NCI-H1417 treated with DMSO at 0.1 percent for 48 hours (cell line): ENCODE measurements at places on chromosomes 6 and 20.

DNA sequence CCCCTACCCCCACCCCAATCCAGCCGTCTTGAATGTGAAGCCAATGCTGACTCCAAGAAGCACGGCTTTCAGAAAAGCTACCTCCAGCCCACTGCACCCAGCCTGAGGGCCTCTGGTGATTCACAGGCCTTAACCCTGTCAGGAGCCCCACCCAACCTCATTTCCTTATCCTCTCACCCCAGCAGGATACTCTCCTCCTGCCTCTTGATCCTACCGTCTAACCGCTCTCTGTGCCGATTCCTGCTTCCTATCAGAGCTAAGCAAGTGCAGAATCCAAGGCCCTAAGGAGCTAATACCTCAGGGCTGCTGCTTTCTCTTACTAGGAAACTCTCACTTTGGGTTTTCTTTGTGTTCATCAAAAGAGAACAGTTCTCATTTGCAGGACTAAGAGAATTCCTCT is 47.2 kb downstream of the TRERF1 start:
- no peak for DNase-seq

DNA sequence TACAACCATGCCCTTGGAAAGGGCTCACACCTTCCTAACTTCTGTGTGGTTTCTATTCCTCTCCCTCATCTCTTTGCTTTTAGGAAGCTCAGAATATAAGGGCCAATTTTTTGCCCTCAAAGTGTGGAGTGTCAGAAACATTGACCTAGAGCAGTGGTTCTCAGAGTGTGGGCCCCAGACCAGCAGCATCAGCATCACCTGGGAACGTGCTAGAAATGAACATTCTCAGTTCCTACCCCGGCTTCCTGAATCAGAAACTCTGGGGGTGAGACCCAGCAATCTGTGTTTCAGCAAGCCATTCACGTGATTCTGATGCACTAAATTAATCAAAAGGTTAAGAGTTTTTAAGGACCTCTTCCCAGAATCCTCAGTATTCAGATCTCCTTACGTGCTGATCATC is 47.9 kb upstream of the IL17A start:
- DNase-seq: no peak

GRCh38 chr20:22757424-22758183 is 173.2 kb upstream of the FOXA2 start:
- no peak for DNase-seq

GRCh38 chr6:48917233-48917632 is 545.8 kb downstream of the MMUT start:
- DNase-seq: no peak

- no peak for DNase-seq
These were observed 33.3 kb upstream of the ADGRF4 start for GRCh38 chr6:47665112-47665511.

GRCh38 chr6:162416831-162417537 is 310.6 kb downstream of the PRKN start:
- no peak for DNase-seq

DNA sequence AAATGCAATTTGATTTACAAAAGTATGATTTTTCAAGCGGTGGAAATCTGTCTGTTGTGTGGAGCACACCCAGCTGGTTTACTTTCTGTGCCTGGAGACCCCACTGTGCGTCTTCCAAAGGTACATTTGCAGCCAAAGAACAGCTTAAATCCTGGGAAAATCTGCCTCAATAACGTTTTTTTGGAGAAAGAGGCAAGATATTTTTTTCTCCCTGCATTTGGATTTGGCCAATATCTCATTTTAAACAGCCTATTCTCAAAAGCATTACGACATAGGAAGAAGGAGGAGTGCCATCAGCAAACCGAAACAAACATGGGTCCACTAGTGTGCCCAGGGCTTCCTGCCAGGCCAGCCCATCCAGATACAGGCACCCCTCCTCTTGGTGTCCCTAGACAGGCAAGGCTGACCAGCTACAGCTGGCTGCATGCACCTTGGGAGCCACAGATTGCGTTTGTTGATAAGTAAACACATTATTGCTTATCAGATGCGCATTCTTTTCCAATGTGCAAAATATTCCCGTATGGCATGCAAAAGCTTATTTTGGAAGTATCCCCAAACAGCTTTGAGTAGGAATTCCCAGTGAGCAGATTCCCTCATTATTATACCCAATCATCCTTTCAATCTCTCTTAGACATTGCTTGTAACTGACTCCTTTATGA is 184.5 kb upstream of the MARCKS start:
- DNase-seq: no peak

- no peak for DNase-seq
These were observed 93.6 kb downstream of the ADTRP start for GRCh38 chr6:11684901-11685480.

DNA sequence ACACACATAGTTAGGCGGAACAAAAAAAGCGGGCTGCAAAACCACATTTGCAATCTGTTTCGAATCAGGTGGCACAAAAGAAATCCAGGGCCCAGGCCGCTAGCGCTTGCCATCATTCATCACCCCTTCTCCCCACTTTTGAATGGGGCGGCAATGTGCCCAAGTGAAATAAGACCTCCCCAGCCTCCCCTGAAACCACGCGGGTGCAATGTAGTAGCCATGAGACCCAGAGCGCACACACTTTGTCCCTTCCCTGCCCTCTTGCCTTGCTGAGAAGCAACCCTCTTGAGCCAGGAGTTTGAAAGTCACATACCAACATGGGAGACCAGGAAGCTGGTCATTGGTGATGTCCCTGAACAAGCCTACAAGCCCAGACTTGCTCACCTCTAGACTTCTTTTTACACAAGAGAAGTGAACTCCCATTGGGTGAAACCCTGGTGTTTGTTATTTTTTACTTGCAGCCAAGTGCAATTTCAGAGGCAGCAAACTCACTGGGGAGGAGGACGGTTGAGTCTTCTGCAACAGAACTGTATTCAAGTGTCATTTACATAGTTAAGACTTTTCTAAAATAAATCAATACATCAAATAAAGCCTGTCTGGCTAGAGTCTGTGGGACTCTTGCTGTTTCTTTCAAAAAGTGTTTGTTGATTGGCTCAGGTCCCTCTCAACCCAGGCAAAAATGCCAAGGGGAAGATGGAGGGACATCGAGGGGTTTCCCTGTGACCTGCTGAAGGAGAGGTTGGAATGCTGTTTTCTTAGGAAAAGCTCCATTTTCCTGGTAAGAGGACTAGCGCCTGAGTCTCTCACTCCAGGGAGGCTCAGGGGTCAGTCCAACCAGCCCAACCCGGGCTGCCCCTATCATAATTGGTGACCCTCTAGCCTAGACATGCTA is 138.1 kb upstream of the PTPN1 start:
- DNase-seq: no peak

DNA sequence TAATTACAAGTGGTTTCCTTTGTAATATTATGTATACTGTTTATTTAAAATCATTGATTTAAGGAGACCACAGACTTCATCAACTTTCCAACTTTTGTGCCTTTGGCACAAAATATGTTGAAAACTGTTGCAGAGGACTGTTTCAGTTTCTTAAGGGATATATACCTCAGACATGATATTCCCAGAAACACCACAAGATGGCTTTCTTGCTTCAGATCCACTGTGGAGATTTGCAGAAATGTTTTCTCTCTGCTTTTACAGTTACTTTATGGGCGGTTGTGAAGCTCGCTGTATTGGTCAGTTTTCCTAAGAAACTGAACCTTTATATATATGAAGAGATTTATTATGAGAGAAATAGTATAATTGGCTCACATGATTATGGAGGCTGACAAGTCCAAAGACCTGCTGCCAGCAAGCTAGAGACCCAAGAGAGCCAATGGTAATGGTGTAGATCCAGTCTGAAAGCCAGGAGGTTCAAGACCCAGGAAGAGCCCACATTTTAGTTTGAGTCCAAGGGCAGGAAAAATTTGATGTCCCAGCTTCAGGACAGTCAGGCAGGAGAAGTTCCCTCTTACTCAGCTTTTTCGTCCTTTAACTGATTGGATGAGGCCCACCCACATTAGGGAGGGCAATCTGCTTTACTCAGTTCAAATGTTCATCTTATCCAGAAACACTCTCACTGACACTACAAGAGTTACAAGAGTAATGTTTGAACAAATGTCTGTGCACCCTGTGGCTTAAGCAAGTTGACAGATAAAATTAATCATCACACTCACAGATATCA is 12.8 kb downstream of the ME1 start:
- DNase-seq: no peak

GRCh38 chr20:53608456-53609452 is 15.1 kb upstream of the ZNF217 start:
- DNase-seq: no peak

GRCh38 chr20:60152792-60153191 is 194.6 kb downstream of the CDH26 start:
- no peak for DNase-seq

GRCh38 chr20:18722371-18722770 is 91.2 kb upstream of the SCP2D1 start:
- DNase-seq: no peak

GRCh38 chr20:36866681-36867495 is 9.1 kb upstream of the TLDC2 start:
- no peak for DNase-seq

DNA sequence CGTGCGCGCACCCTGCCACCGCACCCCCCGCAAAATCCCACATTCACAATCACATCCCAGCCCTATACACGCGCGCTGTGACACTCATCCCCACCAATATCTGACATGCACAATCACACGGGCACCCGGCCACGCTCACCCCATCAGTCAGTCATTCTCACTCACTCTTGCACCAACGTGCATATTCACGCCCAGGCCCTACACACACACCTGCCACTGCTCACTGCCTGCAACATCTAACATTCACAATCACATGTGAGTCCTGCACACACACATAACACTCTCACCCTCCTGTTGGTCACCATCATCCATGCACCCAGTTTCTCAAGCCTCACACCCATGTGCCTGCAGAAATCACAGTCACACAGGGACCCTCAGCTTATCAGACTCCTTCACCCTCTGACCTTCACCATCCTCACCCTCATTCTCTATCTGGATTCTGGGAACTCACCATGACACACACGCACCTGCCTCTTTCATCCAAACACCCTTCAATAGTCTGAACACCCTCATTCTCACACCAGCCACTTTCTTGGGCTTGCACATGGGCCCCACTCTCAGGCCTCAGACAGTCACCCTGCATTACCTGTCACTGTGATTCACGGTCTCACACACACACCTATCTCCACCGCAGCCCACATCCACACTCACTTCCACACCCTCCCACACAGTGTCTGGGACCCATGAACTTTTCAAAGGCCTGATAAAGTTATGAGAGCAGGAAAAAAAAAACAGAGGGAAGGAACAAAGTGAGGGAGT is 748 bp upstream of the ATP9A start:
- no peak for DNase-seq

DNA sequence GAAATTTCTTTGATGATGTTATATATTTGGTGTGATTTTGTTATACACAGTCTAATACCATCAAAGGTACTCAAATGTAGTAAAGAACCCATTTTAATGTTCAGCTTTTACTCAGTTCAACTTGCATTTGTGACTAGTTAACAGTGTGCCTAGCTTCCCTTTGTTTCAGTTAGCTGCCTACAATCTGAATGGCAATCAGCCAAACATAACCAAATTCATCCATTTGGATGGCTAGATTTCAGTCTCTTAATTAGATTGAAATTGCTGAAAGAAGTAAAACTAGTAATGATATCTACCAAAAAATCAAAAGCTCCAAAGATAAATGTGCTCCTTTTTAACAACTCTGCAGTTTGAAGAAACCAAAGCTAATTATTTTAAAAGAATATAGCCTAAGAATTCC is 6.9 kb downstream of the EPHA7 start:
- no peak for DNase-seq

GRCh38 chr6:137297887-137298286 is 78.7 kb upstream of the IFNGR1 start:
- no peak for DNase-seq

- no peak for DNase-seq
These were observed 68.3 kb upstream of the EXOC2 start for GRCh38 chr6:760982-761955.

- DNase-seq: no peak
These were observed 312.4 kb downstream of the GRIK2 start for GRCh38 chr6:101705866-101706265.

DNA sequence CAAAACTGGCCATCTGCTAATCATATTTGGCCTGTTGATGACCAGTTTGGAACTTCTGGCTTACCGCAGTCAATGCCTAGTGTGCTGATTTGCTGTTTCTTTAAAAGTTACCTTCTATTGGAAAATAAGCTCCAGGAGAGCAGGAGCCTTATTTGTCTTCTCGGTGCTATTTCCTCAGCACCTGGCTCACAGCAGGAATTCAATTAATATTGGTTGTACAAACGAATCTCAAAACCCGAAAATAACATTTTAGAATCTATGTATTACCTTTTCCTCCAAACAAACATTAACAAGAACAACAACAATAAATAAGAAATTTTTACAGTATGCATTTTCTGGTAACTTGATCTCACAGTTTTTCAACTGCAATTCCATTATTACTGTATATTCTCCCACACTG is 1080.7 kb upstream of the MAP3K7 start:
- no peak for DNase-seq

DNA sequence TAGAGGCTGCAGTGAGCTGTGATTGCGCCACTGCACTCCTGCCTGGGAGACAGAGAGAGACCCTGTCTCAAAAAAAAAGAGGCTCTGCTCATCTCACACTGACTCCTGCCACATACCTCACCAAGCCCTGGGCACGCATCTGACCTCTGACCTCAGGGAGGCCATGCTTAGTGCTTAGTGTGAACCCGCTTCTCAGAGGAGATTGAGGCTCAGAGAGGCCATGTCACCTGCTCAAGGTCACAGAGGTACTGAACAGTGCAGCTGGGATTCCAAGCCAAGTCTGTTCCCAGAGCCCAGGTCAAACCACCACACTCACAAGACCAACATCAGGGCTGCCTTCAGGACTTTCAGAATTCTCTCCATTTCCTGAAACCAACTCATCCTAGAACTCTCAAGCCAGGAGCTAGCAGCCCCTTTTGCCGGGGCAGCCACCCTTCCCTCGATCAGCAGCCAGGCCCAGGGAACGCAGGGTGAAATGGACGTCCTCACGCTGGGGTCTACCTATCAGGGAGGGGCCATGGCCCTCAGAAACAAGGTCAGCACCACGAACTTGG is 2.9 kb downstream of the CABLES2 start:
- DNase-seq: no peak

- DNase-seq: no peak
These were observed 130.2 kb upstream of the SSTR4 start for GRCh38 chr20:22904905-22905304.
